ENCODE measurements at places on chromosomes 1 and 21.

GRCh38 chr1:228314658-228315483 is 91.8 kb downstream of the TRIM11 start:
- H3K4me1 ChIP-seq, result no peaks in the 10 kb centered on the region
- H3K4me3 ChIP-seq, result no peak overlapping the region
- no peak overlapping the region for H3K27ac ChIP-seq
- H3K27me3 ChIP-seq, result no peaks in the 10 kb centered on the region

DNA sequence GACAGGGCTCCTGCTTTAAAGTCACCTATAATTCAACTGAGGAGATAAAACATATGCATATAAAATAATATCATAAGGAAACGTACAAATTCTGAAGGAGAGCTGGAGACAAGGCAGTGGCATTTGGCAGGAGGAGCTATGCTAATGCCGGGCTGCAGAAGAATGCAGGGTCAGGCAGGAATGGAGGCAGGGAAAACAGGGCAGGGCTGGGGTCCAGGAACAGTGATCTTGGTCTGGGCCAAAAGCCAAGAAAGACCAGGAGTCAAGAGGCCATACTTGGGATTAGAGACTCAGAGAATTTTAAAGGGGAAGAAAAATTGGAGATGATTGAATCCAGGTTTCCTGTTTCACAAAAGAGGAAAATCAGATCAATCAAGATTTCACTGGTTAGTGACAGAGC is 20.0 kb upstream of the BRDT start:
- H3K36me3 ChIP-seq, result no peaks in the 10 kb centered on the region
- no peaks in the 10 kb centered on the region for H3K27me3 ChIP-seq
- peaks cover 15% of the 10 kb centered on the region for H3K4me1 ChIP-seq

- no peaks in the 10 kb centered on the region for H3K27me3 ChIP-seq
- H3K4me3 ChIP-seq, result no peak overlapping the region
- peaks cover 8% of the 10 kb centered on the region for H3K36me3 ChIP-seq
- no peak for DNase-seq
- peaks cover 26% of the 10 kb centered on the region for H3K4me1 ChIP-seq
These were observed 4.4 kb downstream of the IFI16 start for GRCh38 chr1:159014003-159014571.

DNA sequence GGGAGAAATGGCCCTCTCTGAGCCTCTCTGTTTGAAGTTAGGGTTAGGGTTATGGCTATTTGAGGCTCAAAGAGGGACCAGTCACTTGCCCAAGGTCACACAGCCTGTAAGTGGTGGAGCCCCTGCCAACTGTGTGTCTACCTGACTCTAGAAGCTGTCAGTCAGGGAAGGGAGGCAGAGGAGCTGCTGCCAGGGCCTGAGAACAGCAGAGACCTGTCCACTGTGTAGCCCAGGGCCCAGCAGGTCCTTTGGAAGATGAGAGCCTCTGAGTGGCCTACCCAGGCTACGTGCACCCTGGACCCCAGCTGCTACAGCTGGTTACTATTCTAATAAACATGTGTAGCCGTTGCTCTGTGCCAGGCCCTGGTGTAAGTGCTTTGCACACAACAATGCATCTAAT is 15.1 kb upstream of the EDN2 start:
- peaks cover 66% of the 10 kb centered on the region for H3K4me1 ChIP-seq
- DNase-seq, result no peak
- H3K27ac ChIP-seq, result no peak overlapping the region
- no peak overlapping the region for H3K4me3 ChIP-seq
- no peaks in the 10 kb centered on the region for H3K27me3 ChIP-seq
